ENCODE measurements at places on chromosomes 6 and 20. TPM values are rescaled to one million over a fixed set of nuclear protein-coding genes. Genes with fewer than 3 reads are reported as not detected.

DNA sequence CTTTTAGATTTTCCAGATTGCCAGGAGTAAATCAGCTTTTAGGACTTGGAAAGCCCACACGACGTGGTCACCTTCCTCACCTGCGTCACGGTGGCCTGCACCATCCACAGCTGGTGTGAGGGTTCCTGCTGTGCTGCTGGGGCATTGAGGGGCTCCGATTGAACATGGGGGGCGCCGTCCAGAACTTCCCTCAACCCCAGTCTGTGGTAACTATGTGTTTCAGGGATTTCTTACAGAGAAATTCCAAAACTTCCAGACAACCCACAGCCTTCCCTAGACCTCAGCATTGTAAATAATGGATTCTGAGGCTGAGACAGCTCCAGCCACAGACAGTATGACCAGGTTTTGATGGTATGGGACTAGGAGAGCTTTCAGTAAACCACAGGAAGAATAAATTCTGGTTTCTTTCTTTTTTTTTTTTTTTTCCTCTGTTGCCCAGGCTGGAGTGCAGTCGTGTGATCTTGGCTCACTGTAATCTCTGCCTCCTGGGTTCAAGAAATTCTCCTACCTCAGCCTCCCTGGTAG is 46.7 kb upstream of the IRF4 start:
- no peak for DNase-seq

DNA sequence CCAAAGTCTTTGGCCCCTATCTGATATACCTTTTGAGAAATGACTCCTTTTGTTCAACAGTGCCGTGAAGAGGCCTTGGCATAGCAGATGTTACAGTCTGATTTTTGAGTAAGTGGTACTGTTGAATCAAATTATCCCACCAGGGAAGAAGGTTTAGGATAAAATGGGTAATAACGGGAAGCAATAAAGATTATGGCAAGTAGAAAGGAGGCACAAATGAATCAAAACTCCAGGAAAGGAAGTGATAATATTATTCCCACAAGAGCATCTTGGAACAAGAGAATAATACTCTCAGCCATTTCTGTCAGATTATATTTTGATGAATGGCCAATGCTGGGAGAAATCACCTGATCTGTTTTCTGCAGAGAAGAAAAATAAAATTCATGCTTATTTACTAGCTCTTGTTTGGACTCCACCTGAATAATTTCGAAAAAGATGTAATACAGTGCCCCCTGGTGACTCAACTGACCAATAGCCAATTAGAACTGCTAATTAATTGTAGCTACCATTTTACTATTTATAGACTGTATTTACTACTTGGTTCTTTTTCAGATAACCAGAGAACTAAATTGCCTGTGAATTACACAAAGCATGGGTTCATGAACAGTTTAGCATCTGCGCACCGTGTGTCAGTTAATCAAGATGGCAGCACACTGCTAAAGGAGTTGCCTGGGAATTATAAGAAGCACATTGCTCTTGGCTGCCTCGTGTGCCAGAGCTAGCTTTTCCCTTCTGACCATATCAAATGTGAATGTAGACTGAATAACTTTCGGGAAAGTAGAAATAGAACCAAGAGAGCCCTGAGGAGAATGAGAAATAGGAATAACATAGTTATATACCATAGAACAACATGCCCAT is 78.5 kb upstream of the TRDN start:
- DNase-seq = no peak

DNA sequence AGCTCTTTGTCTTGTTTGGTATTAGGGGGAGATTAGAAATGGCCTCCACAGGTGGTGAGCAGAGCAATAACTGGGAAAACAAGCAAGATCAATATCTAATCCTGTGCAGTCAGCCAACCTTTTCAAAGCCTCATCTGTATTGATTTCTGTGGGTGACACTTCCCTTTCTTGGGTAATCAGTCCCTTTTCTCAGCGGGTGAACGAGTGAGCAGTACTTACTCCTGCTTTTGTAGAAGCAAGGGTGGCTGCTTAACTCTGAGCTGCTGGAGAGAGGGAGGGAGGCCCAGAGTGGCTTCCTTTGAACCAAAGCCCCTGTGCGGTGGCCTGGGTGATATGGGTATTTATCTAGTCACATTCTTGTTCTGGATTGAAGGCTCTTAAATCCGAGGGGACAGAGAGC is 254.8 kb upstream of the CHD6 start:
- DNase-seq = no peak

DNA sequence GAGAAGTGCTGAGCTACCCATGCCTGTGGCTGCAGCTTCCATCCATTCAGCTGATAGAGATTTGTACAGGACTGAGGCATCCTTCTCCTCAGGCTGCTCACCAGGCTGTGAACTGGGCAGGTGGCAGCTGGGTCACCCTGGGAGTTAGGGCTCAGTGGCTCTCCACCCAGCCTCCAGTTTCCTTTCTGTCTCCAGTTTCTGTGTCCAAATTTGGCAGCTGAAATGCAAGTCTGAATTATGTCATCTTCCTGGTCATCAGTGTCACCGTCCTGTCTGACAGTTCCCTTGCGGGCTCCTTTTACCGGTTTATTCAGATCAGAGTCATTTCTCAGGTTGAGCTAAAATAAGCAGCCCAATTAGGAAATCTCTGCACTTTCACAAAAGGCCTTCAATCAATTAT is 93.3 kb downstream of the EDN1 start:
- no peak for DNase-seq

DNA sequence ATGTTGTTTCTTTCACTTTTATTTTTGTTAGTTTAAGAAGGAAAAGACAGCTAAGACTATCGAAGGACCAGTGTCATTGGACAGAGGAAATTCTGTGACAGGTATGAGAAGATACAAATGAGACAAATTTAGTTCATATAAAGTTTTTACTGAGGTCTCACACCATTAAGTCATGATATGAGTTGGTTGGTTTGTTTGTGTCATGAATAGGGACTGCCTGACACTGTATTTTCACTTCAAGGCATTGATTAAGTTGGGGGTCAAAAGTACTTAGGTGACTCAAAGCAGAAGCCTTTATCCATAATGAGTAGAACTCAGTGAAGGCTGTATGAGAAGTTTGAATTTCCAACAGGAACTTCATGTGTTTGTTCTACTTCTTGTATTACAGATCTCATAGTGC is 21.3 kb upstream of the HIVEP2 start:
- no peak for DNase-seq

GRCh38 chr6:2655844-2656433 is 94.8 kb downstream of the MYLK4 start:
- DNase-seq = no peak

GRCh38 chr6:16868968-16869367 is 107.7 kb upstream of the ATXN1 start:
- no peak for DNase-seq

DNA sequence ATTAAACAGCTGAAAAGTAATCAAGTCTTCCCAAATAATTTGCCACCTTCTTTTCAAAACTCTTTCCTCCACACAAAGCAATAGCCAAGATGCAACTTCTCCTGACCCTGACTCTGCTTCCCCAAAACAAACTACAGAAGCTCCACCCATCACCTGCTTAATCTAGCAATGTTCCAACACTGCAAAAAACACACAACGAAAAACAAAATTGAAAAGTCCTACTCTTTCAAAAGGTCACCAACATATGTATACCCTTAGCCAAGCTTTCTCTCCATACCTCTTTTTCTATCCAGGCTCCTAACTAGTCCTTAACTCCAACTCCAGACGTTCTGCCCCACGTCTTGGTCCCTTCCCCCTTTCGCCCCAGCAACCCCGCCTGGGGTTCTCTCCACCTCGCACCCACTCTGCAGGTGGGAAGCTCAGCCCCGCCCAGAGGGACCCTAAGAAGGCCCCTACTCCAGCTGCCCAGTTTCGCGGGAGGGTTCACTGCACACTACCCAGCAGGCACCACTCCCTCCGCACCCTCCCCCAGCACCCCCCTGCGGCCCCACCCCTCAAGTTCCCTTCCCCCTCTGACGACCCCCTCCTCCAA is 717 bp downstream of the CSNK2A1 start:
- DNase-seq = no peak

DNA sequence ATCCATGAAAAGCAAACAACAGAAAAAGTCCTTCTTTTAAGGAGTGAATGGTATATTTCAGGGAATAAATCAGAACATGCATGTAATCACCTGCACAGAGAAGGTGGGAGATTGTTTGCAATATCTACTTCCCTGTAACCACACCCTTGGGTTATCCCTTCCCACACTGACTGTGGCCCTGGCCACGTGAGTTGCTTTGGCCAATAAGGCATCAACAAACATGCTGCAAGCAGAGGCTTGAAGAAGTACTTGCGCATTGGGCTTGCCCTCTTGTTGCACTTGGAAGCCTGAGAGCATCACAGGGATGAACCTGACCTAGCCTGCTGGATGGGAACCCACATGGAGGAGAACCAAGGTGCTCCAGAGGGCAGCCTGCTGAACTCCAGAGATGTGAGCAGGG is 208.5 kb downstream of the PTPRT start:
- no peak for DNase-seq

DNA sequence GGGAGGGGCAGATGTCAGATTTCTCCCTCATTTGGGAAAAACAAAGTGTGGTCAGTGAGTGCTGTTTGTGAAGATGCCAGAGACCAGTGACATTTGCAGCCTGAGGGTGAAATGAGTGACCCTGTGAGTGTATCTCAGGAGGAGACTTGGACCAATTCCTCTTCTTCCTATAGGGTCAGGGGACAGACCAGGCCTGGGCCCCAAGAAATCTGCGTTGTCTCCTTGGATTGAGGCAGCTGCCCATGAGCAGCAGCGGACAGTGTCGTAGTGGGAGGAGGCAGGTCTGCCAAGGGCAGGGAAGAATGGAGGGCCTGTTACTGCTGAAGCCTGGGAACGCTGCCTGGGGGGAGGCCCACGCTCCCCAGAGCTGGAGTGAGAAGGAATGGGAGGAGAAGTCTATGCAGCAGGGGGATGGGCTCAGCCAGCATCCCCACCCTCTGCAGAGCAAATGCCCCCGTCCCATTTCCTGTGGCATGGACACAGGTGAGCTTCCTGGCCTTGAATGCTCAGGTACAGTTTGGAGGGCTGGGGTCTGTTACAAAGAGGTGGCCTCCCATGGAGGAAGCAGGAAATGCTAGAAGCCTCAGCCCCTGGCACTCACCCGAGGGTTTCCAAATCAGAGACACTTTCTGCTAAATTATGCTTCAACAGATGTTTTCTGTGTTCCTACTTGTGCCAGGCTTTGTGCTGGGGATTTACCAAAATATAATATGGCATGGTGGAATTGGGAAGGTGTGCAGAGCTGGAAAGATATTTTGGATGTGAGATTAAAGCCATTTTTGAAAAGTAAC is 29.8 kb downstream of the DAAM2 start:
- DNase-seq = peak; percentile 81

DNA sequence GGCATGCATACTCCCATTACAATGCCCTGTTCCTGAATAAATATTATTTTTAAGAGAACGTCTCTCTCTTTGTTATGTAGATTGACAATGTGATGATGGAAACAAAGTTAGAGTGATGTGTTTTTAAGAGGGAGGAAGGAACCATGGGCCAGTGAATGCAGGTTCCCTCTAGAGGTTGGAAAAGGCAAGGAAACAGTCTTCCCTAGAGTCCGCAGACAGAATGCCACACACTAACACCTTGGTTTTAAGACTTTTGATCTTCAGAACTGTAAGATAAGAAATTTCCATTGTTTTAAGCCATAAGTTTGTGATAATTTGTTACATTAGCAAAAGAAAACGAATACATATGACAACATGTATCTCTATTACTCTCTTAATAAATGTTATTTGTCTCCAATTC is 4.7 kb upstream of the CENPW start:
- no peak for DNase-seq

GRCh38 chr6:3808759-3809514 is 40.2 kb upstream of the FAM50B start:
- peak; percentile 83 for DNase-seq

- DNase-seq = no peak
Observed at GRCh38 chr6:157993076-157993475, 11.4 kb downstream of the SYNJ2 start.

- DNase-seq = no peak
Observed at GRCh38 chr6:151291722-151292059, 51.9 kb downstream of the AKAP12 start.

GRCh38 chr6:72420409-72420808 is 201.5 kb upstream of the KCNQ5 start:
- no peak for DNase-seq

DNA sequence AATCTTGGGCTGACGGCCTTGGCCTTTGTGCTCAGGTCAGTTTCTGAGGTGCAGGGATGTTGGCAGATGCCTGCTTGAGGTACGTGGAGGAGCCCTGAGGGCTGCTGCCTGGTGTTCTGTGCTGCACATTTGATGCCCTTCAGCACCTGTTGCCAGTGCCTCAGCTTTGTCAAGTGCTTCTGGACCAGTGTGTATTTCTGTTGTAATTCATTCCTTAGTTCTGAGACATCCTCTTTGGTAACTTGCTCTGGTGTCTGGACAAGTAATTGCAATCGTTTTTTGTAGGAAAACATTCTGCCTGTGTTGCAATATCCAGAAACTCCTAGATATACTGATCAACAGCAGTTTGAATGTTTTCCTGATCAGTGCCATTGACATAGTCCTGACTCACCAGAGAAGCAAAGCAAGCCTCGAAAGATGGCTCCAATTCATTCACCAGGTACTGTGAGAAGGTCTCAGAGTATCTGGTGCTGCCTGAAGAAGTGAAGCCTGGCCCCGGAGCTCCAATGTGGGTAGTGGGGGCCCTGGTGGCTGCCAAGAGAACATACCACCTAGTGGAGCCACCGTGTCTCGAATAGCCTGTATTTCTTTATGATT is 26.7 kb downstream of the ZNF337 start:
- DNase-seq = no peak

- DNase-seq = no peak
Observed at GRCh38 chr6:124983383-124984083, 21.3 kb downstream of the RNF217 start.

- DNase-seq = no peak
Observed at GRCh38 chr6:118985123-118985830, 50.3 kb upstream of the MCM9 start.

DNA sequence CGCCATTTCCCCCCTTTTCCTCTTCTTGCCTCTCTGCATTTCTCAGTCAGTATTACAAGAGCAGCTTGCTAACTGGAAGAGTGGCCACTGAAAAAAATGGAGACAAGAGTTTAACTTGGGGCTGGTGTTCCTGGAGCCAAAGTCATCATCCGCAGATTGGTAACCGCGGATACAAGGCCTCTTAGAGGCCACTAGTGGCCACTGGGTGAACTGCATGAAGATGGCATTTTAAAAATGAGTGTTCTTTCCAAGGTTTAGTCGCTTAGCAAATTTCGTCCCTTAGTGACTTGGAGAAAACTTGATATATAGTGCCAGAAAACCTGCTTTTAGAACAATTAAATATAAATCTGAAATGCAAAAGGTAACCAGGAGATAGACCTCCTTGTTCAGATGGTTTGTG is 4.8 kb downstream of the F13A1 start:
- DNase-seq = no peak

Gene DACT2
- total RNA-seq = 1.1 TPM

Gene SRSF12
- 1.1 TPM for total RNA-seq

Gene ADGRF5
- 8.1 TPM for total RNA-seq

Gene ATP6V1G2
- total RNA-seq = 5.0 TPM

Gene FAM83C
- not detected for total RNA-seq

Gene HCRTR2
- total RNA-seq = not detected

Gene MAFB
- 31.5 TPM for total RNA-seq

Gene SLC22A23
- total RNA-seq = 16.9 TPM

Gene LTB
- total RNA-seq = 0.66 TPM

Gene JPH2
- total RNA-seq = 128 TPM

Gene OR2B6
- total RNA-seq = not detected

Gene ENPP3
- total RNA-seq = 0.55 TPM
